Aorta (tissue), 5 donors: ENCODE measurements at places on chromosomes 12 and 14. TPM values are rescaled to one million over a fixed set of nuclear protein-coding genes. Genes with fewer than 3 reads are reported as not detected.

DNA sequence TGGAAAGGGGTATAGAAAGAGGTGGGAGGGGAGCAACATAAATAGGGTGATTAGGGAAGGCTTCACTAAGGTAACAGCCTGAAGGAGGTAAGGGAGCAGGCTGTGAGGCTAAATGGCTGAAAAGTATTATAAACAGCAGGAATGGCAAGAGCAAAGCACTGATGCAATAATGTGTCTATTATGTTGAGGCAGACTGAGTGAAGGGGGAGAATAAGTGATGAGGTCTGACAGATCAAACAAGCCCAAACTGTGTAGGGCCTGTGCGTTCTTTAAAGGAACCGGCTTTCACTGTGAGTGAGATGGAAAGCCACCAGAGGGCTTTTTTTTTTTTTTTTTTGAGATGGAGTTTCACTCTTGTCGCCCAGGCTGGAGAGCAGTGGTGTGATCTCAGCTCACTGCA, 6.7 kb upstream of the VCPKMT start:
- DNase-seq: no peak

GRCh38 chr12:1189163-1189562, 198.1 kb downstream of the ERC1 start:
- DNase-seq: no peak

GRCh38 chr12:77072833-77073495, 7.6 kb upstream of the E2F7 start:
- DNase-seq: no peak

KDM5A gene
- 90.5 TPM for total RNA-seq

DNA sequence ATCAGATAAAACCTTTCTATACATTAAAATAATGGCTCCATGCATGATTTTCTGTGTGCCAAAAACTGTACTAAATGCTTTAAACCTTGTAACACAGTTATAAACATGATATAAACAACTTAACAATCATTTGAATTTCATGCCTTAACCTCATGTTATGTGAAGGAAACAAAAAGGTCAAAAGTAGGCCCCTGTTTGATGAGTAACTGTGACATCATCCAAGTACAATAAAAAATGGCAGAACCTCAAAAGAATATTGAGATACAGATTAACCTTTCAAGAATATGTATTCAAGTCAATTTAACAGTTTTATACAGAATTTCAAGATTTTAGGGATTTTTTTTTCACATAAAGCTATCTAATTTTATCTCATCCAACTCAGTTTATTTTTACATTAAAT, 310.7 kb upstream of the DCN start:
- no peak for DNase-seq

- no peak for DNase-seq
Measured at GRCh38 chr12:96420277-96420835, 20.1 kb upstream of the CDK17 start.

ARHGEF25 gene
- total RNA-seq: 72.0 TPM

DNA sequence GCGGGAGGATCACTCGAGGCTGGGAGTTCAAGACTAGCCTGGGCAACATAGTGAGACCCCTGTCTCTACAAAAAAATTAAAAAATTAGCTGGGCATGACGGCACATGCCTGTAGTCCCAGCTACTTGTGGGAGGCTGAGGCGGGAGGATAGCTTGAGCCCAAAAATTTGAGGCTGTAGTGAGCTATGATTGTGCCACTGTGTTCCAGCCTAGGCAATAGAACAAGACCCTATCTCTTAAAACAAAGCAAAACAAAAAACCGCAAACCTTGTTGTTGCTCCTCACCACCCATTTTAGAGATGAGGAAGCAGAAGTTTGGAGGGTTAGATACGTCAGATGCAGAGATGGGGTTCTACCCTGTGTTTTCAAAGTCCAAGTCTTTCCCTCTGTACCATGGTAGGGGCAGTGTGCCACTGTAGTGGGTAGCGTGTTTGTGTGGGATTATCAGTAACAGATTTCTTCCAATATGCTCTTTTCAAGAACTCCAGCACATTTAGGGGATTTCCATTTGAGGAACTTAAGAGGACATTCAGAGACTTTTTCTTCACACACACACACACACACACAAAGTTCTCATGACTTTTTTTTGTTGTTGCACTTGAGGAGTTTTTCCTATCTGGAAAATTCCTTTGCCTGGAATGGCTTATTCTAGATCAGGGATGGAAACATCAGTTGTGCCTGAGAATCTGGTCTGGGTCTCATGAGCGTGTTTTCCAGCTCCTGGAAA, 186.5 kb downstream of the CHST11 start:
- no peak for DNase-seq

DNA sequence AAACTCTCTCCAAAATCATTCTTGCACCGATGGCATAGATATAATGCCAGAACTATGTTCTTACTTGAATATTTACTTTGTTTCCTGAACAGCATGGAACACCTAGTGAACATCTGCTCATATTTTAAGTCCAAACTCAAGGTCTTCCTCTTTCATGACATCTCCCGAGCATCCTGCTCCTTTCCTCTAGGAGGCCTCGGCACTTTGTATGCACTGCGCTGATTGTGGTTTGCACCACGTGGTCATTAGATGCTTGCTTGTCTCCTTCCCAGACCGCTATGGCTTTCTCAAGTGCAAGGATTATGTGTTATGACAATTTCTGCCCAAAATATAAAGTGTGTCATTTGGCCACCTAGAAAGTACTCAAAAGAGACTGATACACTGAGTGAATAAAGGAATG, 912.0 kb downstream of the GALC start:
- no peak for DNase-seq

- DNase-seq: no peak
Measured at GRCh38 chr12:53498235-53498630, 1.0 kb downstream of the MAP3K12 start.

BBOF1 gene
- total RNA-seq: 4.6 TPM

- DNase-seq: no peak
Measured at GRCh38 chr14:73394317-73394716, 64.0 kb downstream of the NUMB start.

TESPA1 gene
- total RNA-seq: 2.1 TPM

KRR1 gene
- total RNA-seq: 42.5 TPM

DNA sequence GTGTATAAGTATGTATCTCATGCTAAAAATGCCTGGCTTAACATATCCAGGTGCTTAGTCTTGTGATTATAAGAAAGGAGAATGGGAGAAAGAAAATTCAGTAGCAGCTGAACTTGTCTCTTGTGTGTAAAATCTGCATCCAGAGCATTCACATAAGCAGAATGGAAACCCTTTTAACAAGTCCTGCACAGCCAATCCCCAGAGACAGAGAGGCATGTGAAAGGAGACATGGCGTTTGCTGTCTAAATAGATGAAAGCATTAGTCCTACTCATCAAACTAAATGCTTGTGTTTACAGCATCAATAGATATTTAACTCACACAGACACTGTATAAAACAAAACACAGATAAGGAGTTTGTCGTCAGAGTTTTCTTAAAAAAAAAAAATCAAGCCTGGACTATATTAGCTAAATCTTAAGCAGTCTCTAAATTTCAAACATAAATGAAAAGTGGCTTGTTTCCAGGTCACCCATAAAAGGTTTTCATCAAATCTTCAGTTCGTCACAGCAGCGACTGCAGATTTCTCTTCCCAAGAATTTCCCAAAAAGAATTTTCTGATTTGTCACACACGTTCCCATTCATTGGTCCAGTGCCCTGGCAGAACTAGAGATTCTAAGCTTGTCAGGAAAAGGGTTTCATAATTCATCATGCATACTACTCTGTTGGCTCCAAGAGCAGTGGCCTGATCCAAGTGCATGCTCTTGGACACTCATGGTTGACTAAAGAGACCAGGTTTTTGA, 249.2 kb downstream of the BTG1 start:
- DNase-seq: no peak

DNA sequence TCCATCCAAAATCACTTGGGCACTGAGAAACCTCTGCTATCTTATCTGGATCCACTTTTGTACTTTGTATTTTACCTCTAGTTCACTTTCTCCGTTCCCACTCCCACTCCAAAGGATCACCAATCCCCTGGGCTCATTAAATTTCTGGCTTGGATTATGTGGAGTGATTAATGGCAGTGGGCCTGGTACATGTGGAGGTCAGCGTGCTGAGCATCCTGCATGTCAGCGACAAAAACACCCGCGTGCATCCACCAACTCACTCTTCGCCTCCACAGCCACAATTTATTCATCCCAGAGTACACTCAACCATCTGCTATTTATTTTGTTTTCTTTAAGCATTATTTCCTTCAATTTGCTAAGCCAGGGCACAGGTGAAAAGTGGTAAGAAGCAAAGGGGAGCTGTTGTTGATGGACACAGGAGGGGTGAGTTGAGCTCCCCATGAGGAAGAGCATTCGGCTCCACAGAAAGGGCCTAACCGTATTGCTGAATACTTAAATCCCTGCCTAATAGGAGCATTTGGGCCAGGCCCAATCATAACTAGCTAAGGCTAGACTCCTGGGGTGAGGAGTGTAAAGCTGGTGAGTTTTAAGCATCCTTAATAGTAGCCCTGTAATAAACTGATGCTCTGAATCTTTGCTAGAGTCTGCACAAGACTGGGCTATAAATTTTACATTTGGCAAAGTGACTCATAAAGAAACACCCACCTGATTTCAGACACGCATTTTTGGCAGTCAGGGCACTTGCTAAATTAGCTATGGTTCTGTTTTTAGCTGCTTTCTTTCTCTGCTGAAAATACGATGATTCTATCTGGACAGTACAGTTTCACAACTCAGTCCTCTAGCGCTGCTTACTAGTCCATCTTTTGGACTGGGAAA, 137.8 kb downstream of the SLC25A21 start:
- DNase-seq: no peak

DNA sequence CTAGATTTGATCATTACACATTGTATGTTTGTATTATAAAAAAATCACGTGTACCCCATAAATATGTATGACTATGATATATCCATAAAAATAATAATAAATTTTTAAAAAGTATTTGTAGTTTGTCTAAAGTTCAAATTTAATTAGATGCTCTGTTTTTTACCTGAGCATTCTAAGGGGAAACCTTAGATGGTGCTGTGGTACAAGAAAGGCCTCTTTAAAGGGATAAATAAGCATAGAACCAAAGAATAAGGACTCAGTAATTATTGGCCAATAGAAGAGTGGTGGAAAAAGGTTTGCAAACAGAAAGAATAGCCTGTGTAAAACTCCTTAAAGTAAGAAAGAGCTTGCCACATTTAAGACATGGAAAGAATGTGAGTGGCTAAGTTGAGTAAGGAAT, 580.1 kb upstream of the SEL1L start:
- DNase-seq: no peak

DNA sequence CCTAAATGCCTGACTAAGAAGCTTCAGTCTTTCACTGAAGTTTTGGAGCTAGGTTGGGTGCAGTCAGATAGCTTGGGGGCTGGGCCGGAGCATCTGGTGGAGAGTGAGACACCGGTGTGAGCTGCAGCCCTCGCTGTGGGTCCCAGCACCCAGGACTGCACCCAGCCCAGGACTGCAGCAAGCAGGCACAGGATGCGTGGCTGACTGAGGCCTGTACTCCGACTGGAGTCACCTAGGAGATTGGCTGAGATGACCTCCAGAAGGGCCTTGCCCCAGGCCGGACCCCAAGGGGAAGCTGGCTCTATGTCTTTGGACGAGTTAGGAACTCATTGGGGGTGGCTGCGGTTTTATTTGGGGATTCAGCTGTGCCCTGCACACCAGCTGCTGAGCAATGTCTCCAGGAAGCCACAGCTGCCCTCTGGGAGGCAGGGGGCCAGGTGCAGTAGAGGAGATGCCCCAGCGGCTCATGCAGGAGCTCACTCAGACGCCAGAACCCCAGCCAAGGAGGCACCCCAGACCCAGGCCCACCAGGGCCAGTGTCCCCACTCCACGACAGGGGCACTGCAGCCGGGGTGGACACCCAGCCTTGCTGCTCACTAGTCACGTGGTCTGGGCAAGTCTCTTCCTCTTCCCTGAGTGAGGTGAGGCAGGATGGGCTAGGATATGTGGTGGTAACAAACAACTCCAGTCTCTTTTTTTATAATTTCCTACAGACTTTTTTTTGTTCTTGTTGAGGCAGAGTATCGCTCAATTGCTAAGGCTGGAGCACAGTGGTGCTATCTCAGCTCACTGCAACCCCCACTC, 31.8 kb upstream of the RCOR1 start:
- no peak for DNase-seq

- DNase-seq: no peak
Measured at GRCh38 chr12:132166093-132166492, 21.8 kb downstream of the NOC4L start.

FBLN5 gene
- total RNA-seq: 407 TPM

- DNase-seq: no peak
Measured at GRCh38 chr14:102497998-102498677, 11.4 kb downstream of the ANKRD9 start.

DNA sequence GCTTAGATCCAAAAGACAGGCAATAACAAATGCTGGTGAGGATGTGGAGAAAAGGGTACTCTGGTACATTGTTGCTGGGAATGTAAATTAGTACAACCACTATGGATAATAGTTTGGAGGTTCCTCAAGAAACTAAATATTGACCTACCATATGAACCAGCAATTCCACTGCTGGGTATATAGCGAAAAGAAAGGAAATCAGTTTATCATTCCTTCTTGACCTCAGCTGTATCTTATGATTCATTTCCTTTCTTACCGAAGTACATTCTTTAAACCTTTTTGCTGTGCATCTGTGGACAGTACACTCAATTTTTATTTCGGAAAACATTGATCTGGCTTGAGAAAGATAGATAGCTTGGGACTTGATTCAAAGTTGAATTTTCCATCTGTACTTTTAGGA, 183.2 kb upstream of the LRFN5 start:
- DNase-seq: no peak

UBR7 gene
- 18.0 TPM for total RNA-seq

DNA sequence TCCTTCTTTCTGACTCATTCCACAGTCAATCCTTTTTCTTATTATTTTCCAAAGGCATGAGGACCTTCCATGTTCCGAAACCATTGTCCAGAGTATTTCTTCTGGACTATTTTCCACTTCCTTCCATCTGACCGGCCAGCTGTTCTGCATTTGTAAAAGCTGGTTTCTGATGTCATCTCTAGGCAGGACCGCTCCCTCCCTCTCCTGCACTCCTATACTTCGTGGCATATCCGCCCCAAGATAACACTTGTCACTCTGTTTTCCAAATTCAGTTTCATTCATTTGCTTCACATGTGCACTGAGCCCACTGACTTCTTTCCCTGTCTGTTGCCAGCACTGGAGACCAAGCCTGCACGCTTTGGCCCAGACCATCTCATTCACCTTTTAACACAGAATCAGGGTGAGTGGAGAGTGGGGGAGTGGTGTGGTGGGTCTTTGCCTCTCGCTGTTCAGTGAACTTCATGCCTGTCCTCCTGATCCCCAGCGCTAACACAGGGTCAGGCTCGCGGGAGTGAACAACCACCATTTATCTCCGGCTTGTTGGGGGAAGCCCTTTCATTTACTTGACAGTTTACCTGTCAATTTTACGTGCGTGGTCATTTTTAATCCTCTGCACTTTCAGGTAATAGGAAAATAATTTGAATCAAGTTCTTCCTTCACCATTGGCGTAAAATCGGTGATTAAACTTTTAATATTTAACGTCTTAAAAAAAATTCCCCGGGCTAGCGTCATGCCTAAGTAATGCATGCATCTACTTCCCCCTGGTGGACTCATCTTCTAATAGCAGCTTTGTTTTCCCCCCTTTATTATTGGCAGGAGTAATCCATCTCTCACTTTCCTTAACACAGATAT, 52.5 kb downstream of the C12orf75 start:
- no peak for DNase-seq

- no peak for DNase-seq
Measured at GRCh38 chr12:4855121-4855924, 54.4 kb upstream of the KCNA1 start.
